ENCODE measurements at places on chromosomes 6 and 20.

DNA sequence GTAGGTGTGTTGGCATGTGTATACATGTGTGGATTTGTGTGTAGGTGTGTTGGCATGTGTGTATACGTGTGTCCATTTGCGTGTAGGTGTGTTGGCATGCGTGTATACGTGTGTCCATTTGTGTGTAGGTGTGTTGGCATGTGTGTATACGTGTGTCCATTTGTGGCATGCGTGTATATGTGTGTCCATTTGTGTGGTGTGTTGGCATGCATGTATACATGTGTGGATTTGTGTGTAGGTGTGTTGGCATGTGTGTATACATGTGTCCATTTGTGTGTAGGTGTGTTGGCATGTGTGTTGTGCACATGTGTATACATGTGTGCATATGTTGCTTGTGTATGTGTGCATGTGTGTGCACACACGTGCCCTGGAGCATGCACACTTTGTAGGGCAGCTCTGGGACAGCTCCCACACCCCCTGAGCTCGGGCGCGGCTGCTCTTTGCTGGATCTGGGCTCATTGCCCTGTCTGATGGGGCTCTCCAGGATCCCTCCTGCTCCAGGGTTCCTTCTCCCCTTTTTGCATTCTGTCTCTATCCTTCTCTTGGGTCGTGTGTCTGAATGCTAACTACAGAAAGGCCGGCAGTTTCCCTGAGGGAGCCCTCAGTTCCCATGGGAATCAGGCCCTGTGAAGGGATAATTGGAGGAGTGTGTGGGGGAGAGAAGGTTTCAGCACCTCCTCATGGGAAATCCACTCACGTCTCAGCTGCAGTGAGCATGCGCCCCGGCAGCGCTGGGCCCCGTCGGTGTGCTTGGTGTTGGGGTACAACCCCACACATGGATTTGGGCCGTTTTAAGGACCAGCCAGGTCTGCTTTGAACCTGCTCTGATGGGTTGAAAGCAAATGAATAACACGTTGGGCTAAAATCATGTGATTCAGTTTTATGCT lies 102.0 kb downstream of the ERMARD start:
- no peak for DNase-seq

DNA sequence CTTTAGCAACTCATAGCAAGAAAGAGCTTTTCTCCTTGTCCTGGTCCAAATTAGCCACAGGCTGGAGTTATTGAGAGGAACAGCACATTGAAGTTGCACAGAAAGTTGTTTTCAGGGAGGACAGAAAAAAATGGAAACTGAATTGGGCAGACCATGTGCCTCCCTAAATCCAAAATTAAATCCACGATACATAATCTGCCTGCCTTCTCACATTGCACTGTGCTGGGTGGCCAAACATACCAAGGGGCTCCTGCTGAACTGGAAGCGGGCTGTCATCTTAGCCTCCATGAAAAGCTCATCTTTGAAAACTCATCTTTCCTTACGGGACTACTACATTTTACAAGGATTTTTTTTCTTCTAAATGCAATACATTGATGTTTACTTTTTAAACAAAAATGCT lies 59.9 kb downstream of the TNFAIP3 start:
- no peak for DNase-seq

DNA sequence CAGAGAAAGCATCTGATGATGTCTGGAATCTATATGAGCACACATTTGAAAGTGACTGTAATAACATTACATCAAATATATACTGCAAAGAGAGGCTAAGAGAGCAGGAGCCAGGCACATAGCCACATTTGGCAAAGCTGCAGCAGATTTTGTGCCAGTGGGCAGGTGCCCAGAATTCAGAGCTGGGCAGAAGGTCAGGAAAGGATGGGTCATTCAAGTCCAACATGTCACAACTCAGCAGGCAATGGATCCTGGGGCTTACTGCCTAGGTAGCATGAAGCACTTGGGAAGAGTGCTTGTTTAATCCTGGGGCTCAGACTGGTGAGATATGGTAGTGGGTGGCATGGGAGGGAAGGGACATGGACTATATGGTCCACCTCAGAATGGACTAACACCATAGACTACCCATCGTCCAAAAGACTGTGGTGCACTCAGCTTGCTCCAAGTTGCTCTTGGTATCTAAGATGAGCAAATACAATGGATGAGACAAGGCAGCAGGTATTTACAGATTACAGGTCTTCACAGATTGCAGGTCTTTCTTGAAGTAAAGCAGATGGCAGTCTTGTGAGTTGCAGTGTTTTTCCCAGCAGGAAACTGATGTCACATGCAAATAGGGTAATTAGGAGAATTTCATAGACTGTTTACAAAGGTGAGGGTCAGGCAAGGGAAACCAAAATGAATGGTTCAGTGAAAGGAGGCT lies 31.2 kb upstream of the SHLD1 start:
- DNase-seq: no peak

GRCh38 chr6:140847262-140847645 lies 1285.5 kb upstream of the GJE1 start:
- no peak for DNase-seq

DNA sequence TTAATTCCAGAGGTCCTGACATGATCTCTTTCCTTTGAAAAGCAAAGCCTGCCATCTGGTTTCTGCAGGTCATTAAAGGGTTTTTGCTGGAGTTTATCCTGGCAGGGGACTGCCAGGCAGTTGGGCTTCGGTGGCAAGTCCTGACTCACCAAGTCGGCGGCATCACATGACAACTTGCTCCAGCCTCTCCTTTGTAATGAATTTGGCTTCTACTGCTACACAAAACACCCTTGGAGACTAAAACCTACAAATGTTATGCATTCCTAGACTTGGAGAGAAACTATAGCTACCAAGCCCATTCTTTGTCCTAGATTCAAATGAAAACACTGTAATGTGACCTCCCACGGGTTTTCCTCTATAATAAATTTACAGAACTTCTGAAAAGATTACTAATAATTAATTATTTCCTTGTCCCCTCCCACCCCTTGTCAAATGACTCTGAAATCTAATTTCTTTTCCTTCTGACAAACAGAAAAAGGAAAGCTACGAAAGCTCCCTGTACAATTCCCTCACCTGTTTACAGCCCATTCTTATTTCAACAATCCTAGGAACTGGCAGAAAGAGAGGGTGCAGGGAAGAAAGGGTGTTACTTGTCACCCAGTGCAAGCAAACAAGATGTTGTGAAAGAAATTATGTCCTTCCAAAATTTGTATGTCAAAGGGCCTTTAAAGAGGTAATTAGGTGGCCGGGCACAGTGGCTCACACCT lies 62.9 kb downstream of the QRSL1 start:
- DNase-seq: peak; percentile 55

- DNase-seq: peak; percentile 90
These were observed 71.7 kb downstream of the RCAN2 start for GRCh38 chr6:46419576-46420002.

GRCh38 chr20:33835615-33836172 lies 24.5 kb downstream of the CHMP4B start:
- DNase-seq: no peak

DNA sequence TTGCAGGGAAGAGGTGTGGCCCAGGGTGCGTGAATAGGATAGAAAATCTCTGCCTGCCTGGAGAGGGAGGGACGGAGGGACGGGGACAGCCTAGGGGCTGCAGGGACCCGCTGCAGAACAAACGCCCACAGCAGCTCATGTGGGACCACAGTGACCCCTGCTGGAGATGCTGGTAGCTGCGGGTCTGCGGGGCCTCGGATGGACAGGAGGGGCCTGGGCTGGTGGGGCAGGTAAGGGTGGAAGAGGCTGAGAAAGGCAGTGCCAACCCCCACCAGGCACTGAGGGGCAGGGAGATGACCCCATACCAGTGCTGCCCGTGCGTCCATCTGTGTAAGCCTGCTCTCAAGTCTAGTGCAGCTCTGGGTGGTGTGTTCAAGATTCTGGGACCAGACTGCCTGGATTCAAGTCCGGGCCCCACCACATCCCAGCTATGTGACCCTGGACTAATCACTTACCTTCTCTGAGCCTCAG lies 39.4 kb downstream of the KIAA1755 start:
- peak; percentile 68 for DNase-seq

DNA sequence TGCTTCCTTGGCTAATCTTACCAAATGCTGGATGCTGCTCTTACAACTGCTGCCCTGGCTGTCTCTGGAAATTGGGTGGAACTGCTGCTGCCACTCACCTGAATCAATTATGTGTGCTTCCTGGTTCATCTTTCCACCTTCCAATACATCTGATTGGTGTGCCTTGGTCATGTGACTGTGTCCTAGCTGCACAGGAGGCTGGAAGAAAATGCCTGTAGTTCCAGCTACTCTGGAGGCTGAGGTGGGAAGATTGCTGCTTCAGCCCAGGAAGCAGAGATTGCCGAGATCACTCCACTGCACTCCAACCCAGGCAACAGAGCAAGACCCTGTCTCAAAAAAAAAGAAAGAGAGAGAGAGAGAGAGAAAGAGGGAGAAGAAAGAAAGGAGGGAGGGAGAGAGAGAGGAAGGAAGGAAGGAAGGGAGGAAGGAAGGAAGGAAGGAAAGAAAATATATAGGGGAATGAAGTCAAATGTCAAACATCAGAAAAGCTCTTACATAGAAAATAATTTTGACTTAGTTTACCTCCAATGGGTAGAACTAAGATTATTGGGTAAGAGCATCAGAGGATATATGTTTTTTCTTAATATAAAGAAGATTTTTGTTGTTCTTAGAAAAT lies 14.1 kb upstream of the PPARD start:
- no peak for DNase-seq

DNA sequence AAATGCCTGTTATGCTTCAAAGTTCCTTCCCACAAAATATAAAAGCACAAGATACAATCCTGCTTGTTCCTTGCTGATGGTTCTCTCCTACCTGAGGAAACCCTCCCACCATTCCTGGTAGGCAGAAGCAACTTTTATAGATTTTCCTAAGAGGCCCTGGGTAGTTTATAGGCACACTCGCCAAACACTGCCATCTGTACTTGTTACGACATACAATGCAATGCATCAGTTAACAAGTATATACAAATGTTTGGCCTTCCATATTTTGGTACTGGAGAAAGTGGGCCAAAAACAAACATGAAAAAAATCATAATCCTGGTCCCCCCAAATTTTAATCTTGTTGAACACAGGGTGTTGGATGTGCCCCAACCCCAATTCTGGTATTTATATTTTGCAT lies 16.6 kb downstream of the MCM9 start:
- DNase-seq: peak; percentile 12

GRCh38 chr6:2109796-2110195 lies 135.6 kb downstream of the GMDS start:
- DNase-seq: peak; percentile 22

DNA sequence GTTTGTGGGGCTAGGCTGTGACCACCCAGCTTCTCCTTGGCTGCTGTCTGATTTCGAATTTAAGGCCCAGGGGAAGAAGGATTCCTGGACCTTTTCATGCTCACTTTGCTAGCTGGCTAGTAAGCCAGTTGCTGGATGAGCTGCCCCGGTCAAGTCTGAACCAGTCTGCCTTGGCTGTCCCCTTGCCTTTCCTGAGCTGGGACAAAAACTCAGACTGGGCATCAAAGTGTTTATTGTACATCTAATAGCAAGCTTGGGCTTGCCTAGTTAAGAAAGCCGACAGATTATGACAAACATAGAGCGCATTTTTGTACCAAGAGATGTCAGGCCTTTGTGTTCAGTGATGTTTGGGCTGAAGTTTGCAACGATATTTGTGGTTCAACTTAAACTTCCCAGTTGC lies 750 bp upstream of the PAK5 start:
- DNase-seq: no peak

DNA sequence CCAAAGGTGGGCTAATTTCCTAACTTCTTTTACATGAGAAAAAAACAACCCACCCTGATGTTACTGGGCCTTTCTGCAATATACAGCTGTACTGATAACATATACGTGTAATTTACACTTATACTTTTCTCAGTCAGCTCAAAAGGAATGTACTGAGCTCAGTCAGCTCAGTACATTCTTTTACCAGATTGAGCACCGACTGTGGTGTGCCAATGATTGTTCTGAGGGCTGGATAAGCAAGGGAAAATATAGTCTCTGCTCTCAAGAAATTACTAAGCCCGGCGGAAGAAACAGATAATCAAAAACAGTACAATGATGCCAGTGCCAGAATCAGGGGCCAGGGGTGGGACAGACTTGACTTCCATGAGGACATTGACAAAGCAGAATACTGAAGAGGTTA lies 10.0 kb upstream of the BLOC1S5 start:
- peak; percentile 53 for DNase-seq

DNA sequence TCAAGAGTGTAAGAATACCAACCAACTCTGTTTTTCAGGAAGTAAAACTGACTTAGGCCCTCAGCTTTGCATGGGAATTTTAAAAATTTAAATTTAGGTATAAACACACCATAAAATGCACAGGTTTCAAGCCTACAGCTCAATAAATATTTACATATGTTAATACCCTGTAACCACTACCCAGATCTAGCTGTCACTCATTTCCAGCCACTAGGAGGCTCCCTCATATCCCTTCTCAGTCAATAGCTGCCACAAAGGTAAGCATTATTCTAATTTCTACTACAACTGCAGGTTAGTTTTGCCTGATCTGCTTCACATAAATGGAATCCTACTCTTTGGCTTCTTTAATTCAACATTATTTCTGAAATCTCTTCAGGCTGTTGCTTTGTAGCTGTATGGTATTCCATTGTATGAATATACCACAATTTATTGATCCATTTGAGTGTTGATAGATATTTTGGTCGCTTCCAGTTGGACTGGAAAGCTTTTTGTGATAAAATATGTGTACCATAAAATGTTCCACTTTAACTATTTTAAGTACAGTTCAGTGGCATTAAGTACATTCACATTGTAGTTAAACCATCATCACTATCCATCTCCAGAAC lies 32.5 kb upstream of the MEI4 start:
- DNase-seq: peak; percentile 13

Data from choroid plexus epithelial cell (primary cell).